Suprapubic skin (tissue), 4 donors: ENCODE measurements at places on chromosomes 6 and 20.

- DNase-seq = no peak
Observed at GRCh38 chr20:33531885-33532284, 42.0 kb downstream of the CBFA2T2 start.

- DNase-seq = no peak
Observed at GRCh38 chr6:16150098-16150497, 21.2 kb downstream of the MYLIP start.

GRCh38 chr20:20820785-20821483, 108.5 kb upstream of the RALGAPA2 start:
- DNase-seq = no peak

GRCh38 chr20:44357020-44357419, 1.5 kb downstream of the HNF4A start:
- DNase-seq = no peak

GRCh38 chr6:79605968-79606764, 25.0 kb upstream of the SH3BGRL2 start:
- DNase-seq = no peak
